ENCODE measurements at places on chromosomes 6 and 20.

DNA sequence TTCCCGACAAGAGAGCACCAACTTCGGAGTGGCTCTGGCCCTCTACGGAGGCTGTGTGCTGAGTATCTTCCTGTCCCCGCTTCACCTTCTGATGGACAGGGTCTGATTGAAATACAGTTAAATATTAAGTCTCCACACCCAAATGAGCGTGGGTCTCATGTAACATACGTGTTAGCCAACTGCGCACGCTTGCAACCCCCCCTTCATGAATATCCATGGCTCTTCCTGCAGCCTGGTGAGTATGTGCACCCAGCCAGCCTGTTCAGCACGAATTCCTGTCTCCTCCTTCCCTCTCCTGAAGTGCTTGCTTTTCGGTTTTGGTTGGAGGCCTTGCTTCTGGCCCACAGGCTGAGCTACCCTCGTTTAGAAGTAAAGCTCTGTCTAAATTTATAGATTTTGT lies 102.9 kb upstream of the FRMD1 start:
- DNase-seq, result no peak

DNA sequence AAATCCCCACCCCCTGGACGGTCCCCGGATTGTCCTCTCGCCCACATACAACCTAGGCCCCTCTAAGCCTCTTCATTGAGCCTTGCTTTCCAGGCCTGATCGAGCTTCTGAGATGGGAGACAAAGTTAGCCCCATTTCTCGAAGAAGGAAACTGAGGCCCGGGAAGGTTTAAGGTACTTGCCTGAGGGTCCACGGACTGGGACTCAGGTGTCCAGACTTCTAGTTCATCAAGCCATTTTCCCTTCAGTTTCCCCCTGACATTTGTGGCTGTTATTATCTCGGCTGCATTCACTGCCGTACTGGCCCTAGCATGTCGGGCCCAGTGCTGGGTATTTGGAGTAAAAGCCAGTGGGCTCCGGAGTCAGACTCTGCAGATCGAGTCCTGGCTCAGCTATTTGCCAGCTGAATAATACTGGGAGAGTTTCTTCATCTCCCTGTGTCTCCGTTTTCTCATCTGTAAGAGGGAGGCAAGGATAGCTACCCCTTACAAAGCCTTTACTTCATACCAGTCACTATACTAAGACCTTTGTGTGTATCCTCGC lies 633 bp downstream of the RPRD1B start:
- DNase-seq, result no peak

GRCh38 chr6:36676141-36677058 lies 2.1 kb upstream of the CDKN1A start:
- no peak for DNase-seq

- no peak for DNase-seq
These were observed 158.6 kb upstream of the RIMS1 start for GRCh38 chr6:71727632-71728294.

DNA sequence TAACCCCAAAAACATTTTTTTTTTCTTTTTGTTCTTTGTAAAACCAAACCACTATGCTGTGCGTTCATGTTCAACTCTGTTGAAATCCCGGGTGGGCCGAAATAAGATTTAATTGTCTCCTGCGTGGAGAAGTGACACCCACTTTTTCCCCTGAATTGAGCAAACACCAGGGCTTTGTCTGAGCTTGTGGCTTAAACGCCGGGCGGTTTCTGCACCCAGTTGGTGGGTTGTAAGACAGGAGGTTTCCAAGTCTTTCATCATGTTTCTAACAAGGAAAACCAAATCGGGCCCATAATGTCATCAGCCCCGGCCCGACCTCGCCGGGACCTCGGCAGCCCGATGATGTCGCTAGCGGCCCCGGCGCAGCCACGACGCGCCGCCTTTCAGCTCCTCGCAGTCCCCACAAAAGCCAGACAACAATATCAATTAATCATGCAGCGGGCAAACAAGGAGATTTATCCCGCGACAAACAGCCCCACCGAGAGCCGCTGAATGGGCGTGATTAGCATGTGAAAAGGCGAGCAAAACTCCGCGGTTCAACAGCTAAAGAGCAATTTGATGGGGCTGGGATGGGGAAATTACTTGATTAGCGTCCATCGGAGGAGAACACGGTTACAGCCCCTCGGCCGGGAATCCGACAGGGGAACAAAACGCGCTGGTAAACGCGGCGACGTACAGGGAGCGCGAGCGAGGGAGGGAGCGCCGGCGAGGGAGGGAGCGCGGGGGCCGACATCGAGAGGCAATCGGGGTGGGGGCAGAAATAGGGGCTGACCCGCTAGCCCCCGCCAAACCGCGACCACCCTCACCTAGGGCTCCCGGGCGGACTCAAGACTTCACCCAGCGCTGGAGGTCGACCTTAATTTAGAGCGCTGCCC lies 5.3 kb downstream of the LINC00237 start:
- DNase-seq, result no peak

DNA sequence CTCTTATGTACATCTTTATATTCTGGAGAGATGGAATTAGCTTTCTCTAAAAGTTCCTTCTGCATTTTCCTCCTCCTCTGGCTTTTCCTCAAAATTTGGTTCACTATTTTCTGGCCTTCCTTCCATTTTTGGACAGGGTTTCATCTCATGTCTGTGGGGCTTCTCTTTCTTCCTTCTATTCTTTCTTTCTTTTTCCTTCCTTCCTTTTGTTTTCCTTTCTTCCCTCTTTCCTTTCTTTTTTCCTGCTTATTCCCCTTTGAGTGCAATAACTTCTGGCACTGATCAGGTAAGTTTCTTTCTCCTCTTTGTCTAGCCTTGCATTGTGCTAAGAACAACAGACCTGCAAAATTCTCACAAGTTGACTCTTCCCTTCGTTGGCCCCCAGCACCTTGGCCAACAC lies 5.5 kb upstream of the ATRN start:
- no peak for DNase-seq

- peak; percentile 79 for DNase-seq
These were observed 855 bp upstream of the GFOD1 start for GRCh38 chr6:13488015-13488895.

- no peak for DNase-seq
These were observed 3.6 kb downstream of the PSMA7 start for GRCh38 chr20:62139636-62140035.

DNA sequence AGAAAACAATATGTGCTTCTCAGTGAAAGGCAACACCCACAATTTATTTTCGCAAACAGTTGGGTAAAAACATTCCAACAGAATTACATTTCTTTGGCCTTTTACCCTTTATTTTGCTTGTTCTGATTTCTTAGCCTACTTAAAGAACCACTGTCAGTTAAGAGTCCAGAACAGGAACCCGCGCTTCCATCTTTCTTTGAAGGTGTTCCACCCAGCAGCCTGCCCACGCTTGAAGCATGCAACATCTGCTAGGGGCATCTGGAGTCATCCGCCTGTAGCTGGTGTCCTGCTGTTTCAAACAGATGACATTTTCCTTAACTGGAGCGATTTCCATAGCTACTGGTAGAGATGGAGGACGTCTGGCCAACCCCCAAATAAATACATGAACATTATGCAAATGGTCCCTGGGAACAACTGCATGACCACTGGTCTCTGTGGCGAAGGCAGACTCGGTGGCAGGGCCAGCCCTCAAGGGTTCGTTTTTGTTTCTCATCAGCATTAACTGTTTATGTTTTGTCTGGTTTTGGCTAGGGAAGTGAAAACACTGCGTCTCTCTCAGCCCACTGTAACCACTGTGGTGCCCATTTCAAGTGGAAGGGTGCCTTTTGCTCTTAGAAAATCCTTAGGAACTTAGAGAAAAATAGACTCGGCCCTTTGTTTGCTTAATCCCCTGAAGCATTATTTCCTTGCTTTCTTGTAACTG lies 51.6 kb downstream of the LAMA4 start:
- no peak for DNase-seq

GRCh38 chr20:46999801-47000465 lies 105.3 kb downstream of the EYA2 start:
- no peak for DNase-seq

Data from ascending aorta (tissue), 2 donors.